ENCODE measurements at places on chromosomes 2 and 18. TPM values are rescaled to one million over a fixed set of nuclear protein-coding genes. Genes with fewer than 3 reads are reported as not detected.

DNA sequence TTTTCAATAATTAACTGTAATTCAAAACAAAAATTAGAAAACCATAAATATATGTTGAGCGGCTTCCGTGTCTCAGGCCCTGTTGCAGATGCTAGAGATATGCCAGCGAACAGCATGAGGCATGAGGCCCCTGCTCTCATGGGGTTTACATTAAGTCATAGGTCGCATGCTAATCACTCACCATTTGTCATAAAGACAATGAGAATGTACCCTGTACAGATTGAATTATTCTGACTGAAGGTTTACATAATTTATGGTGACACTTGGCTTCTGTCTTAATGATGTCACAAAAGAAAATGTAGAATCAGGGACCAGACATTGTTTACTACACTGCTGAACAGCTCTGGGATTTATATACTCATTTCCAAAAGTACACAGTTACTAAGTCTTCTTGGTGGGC is 5.9 kb upstream of the VAPA start:
- DNase-seq, result no peak

DNA sequence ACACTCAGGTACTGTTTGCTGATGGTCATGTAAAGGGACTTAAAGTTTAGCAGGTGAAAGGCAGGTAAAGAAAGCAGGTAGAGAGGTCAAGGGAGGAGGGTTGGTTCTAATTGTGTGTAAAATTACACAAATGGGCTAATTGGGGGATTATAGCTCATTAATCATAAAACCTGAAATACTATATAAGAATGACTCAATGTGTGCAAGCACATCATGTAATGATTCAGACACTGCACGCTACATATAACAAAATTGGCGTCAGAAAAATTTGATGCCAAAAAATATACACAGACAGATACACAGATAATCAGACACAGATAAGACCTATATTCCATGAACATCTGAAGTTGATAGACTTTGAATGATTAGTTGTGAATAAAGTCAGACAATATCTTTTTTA is 120.7 kb upstream of the LMAN1 start:
- DNase-seq, result no peak

GRCh38 chr18:52979892-52980291 is 639.9 kb downstream of the DCC start:
- DNase-seq, result no peak

DNA sequence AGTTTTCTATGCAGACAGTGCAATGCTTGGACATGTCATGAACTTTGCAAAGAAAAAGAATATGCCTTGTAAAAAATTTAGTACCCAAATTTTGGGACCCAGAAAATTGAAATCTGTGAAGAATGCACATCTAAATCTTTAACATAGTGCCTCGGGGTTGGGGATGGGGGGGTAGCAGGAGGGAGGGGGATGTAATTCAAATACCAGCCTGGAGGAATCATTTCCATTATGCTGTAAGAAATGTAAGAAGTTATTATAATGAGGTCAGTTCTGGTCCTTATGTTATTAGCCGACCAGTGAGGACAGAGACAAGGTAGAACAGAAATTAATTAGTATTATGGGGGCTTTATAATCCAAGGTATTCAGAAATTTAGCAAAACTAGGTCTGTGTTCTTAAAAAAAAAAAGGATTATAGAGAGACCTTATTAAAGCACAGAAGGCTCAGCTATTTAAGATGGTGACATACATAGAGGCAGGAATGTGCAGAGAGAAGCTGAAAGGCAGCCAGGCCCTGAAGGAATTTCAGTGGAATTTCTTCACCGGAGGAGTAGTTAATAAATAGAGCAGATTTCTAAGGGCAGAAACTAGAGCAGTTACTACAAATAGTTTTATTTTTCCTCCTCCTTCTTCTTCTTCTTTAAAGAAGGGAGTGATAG is 89.0 kb upstream of the RBMS1 start:
- DNase-seq, result no peak

GRCh38 chr2:231199219-231199618 is 788 bp downstream of the ARMC9 start:
- no peak for DNase-seq

DNA sequence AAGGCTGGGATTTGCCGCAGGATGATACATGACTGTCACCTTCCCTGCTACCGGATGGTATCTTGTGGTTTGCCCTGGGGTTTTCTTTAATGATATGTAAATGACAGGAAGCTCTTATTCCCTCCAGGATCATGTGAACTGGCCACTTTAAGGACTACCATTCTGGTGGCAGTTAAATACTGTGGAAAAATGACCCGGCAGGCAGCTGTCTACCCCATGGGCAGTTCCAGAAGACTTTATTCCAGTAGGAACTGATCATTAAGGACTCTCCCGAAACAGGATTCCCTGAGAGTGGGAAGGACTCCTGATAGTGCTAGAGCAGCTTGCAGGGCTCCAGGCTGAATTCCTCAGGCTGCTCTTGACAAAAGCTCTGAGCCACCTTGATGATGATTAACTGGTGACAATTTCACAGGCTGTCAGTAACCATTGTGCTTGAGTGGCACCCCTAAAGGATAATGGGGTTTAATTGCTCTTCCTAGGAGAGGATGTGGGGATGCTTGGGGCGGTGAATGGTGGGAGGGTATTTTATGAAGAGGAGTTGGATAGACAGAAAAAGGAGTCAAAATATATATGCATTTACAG is 212.0 kb downstream of the CPS1 start:
- DNase-seq, result no peak

DNA sequence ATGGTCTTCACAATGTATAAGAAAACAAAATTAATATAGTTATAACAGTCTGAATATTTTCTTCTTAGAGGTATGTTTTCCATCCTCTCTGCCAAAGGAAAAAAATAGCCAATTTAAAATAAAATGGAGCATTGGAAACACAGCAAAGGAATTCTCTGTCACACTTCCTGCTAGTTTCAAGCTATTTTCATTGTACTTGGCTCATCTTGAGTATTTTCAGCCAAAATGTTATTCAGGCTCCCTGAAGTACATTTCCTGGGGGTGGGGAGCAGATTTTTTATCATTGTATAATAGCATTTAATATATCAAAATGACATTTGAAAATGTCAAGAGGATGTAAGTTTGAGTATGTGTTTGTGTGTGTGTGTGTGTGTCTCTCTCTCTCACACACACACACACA is 463.6 kb upstream of the REG3G start:
- no peak for DNase-seq

DNA sequence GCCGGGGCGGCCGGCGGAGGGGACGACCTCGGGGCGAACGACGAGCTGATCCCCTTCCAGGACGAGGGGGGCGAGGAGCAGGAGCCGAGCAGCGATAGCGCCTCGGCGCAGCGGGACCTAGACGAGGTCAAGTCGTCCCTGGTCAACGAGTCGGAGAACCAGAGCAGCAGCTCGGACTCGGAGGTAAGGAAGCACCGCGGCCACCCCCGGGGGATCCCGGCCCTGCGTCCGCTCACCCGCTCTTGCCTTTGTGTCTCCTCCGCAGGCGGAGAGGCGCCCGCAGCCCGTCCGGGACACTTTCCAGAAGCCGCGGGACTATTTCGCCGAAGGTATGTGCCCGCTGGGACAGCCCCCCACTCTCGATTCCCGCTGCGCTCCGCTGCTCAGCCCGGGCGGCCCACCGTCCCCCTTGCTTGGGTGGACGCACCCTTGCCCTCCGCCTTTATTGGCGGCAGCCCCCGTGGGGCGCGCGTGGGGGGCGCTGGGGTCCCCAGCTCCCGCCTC is 611 bp downstream of the TCF7L1 start:
- peak; percentile 45 for DNase-seq

DNA sequence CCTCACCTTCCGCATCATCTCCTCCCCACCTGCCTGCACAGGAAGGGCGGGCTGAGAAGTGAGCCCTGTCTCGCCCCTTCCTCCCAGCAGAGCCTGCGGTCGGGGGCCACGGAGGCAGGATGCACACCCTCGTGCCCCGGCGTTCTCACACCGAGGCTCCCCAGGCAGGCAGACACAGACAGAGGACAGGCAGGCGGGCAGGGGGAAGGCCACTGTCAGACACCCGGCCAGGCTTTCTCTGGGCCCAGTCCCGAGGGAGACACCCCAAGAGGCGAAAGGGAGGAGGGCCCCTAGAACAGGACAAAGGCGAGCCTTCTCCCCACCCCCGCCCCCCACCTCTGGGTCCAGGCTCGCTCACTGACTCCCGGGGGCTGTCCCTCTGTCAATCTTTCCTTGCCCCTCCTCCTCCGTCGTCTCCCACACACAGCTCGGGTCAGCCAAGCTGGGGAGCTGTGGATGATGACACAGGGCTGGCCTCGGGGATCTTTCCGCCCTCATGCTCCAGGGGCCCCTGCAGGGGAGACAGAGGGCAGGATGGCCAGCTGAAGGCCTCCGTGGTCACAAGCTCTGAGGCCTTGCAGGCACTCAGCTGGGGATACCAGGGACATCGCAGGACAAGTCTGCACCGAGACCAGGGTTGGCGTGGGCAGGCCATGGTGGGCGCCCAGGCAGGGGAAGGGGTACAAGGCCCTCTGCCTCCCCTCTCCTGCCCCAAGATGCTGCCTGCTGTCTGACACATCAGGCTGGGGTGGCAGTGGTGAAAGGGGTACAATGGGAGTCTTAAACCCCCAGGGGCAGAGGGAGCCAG is 24.9 kb downstream of the BIN1 start:
- no peak for DNase-seq

CXCR1 gene
- not detected for total RNA-seq

PID1 gene
- 0.20 TPM for total RNA-seq

CFAP65 gene
- total RNA-seq, result not detected

ESPNL gene
- not detected for total RNA-seq

ANKRD30B gene
- under 0.01 TPM for total RNA-seq
